GM20000 (cell line): ENCODE measurements at places on chromosomes 2 and 18.

DNA sequence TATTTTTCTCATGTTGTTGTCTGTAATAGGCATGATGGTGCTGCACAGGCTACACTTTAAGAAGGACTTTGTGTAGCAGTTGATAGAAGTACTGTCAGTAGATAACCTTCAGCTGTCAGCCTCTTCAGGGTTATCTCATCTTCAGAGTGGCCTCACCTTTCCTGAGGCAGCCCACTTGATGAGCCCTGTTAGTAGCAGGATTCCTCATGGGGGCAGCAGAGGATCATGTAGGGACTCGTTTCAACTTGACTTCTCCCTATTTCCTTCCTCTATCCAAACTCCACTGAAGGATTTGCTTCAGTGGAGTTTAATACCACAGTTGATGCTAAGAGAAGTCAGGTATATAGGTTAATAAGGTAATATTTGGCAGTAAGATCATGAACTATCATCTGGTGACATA lies 530.3 kb upstream of the FSIP2 start:
- DNase-seq, result peak; percentile 2

DNA sequence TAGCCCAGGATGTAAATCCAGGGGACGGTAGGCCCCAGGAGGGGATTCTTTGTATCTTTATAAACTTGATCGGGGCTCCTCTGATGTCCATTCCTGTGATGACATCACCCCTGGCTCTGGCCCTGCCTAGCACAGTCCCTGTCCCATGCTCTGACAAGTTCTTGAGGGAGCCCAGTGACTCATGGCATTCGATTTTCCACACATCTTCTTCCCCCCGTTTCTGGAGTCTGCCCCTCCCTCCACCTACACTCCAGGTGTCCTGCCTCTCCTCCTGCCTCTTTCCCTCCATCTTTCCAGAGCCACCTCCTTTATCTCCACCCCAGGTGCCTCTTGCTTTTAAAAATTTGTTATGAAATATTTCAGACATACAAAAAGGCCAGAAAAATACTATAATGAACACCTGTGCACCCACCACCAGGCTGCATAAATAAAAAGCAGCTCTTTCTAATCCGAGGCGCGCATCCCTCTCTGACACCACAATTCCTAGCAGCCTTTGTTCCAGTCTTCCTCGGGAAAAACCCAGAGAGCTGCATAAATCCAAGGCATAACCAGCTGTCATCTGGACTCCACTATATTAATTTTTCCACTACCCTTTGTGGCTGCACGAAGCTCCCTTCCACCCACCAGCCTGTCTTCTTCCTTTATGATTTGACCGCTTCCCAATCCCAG lies 207.7 kb downstream of the ZBTB7C start:
- DNase-seq, result no peak

DNA sequence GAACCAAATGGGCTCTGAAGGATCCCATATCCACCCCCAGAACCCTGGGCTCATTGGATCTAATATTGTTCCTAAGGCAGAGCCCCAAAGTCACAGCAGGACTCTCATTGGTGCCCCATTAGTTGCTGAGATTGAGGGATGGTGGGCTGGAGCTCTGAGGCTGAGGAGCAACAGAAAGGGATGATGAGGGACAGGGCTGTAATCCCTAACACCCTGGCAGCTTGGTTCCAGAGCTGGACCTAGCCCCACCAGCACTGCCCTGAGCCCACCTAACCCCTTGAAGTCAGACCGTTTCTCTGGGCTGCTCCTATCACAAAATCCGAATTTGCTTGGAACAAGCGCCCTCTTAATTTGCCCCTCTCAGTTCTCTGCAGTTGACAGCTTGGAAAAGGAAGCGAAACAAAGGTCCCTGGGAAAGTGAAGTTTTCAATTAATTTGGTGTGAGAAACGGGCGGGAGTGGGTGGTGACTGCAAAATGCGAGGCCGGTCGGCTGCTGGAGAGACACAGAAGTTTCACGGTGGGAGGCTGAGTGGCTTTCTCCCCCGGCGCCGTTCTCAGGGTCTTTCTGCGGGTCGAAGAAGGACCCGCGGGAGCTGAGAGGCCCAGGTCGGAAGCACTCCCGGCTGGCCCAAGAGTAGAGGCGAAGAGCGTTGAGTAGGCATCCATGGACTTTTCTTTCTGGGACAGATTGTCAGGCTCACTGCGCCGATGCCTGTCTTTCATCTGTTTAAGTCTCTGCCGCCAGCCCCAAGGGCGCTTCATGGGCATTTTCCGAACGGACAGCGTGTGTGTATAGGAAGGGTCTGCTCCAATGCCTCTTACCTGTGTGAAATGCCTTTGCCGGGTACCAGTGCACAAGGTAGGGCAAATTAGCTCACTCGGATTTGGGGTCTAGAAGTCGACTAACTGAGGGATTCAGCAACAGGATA lies 927 bp upstream of the HOXD13 start:
- no peak for DNase-seq

DNA sequence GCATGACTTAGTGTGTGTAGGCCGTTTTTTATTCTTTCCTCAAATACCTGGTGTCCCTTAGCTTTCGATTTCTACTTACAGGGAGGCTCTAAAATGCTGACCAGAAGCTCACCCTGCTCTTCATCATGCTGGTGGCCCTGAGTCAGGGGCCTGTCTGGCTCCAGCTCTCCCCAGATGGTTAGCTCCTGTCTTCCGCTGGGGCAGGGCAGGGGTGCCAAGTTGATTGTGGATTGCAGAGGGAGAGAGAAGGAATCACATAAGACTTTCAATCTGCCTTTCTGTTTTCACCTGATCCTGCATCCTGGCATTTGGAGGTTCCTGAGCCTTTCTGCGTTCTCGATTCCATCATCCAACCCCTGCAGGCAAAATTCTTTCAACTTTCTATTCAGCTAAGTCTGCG lies 4.2 kb downstream of the CIB4 start:
- no peak for DNase-seq

GRCh38 chr2:125259451-125259850 lies 1234.4 kb downstream of the CNTNAP5 start:
- peak; percentile 20 for DNase-seq

DNA sequence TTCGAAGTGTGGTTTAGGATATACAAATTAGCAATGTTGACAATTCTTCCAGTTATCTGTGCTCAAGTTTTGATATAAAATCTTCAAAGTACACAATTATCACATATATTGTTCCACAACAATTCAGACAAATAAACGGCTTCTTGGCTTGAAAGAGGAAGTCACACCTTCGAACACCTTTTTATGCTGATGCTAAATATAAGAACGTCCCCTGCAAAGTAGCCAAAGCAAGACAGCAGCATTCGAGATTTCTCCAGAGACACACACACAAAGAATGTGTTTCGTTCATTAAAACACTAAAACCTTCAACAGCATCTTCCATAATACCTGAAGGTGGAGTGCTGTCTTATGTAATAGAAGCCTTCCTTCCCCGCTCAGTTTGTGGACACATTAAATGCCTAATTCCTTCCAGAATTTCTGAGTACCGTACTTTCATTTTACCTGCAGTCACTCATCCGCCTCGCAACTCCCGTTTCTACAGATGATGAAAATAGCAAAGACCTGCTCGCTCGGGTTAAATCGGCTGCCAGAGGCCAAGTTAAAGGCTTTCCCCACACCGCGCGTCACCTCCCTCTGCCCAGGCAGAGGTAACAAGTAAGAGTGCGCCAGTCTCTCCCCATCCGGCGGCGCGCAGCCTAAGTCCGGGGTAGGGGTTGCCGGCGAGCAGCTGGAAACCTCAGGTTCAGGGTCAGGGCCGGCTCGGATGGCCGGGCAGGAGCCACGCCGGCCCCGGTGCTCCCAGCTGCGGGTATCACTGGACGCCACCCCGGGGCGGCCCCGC lies 847 bp downstream of the SERPINE2 start:
- DNase-seq, result peak; percentile 54

- no peak for DNase-seq
These were observed 23.4 kb upstream of the CHRNA1 start for GRCh38 chr2:174787487-174788205.

GRCh38 chr2:14717131-14717530 lies 84.6 kb downstream of the LRATD1 start:
- no peak for DNase-seq

DNA sequence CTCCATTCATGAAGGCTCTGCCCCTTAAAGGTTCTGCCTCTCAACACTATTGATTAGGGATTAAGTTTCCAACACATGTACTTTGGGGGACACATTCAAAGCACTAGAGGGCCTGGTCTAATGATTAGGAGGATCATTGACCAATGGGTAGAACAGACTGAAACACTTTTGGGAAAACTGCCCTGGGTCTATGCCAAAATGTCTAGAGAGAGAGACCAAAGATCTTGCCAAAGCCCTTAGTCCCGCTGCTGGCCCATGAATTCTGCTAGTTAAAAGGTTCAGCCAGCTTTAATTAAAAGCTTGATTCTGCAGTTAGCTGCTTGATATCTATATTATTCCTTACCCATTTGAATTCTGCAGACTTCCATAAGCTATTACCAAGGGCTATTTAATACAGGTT lies 613.2 kb downstream of the SLC4A3 start:
- DNase-seq, result no peak

GRCh38 chr2:188607501-188607900 lies 315.8 kb downstream of the GULP1 start:
- no peak for DNase-seq

GRCh38 chr2:62382757-62383156 lies 123.2 kb downstream of the TMEM17 start:
- no peak for DNase-seq
